ENCODE measurements at places on chromosomes 4 and X.

GRCh38 chr4:112517911-112518310 lies 1.9 kb upstream of the NEUROG2 start:
- no peak for DNase-seq

DNA sequence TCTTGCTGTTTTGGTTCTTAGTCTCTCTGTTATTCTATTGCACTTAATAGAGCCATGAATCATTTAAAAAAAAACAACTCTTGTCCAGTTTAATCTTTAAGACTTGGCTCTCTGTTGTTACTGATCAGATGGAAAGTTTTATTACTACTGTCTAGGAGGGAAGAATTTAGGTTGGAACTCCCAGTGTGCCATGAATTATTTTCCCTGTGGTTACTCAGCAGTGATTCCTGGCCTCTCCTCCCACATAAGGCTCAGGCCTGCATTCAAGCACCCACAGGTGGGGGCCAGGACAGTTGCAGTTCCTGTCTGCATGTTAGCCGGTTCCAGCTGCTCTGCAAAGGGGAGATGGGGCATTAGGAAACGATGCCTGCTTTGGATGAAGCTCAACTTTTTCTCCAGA lies 29.8 kb upstream of the ESX1 start:
- no peak for DNase-seq

DNA sequence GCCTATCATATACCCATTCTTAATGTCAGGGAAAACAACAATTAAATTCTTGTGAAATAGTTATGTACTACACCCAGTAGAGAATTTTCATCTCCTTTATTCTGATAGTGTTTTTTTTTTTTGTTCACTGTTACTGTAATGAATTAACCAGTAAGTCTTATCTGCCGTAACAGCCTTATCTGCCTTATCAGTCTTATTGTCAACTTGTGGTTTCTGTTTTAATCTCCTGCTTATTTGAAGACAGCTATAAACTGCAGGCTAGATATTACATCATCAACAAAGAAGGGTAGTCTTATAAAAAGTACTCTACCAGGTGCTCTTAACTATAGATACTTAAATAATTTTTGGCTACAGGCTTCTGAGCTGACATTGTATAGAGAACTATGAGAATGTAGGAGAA lies 79.5 kb downstream of the MAGEB5 start:
- DNase-seq, result no peak

DNA sequence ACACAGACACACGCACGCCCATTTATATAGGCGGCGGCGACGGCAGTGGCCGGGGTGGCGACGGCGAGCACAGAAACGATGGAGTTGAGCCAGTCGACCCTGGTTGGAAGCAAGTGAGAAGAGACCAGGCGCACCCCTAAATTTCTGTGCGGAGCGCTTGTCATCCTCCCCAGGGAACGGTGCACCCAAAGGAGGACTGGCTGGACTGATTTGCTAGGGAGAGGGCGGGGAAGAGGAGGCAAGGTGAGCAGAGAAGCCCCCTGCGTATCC lies 302 bp downstream of the NHS start:
- peak; percentile 23 for DNase-seq

- no peak for DNase-seq
These were observed 14.4 kb downstream of the AR start for GRCh38 chrX:67558267-67558666.

DNA sequence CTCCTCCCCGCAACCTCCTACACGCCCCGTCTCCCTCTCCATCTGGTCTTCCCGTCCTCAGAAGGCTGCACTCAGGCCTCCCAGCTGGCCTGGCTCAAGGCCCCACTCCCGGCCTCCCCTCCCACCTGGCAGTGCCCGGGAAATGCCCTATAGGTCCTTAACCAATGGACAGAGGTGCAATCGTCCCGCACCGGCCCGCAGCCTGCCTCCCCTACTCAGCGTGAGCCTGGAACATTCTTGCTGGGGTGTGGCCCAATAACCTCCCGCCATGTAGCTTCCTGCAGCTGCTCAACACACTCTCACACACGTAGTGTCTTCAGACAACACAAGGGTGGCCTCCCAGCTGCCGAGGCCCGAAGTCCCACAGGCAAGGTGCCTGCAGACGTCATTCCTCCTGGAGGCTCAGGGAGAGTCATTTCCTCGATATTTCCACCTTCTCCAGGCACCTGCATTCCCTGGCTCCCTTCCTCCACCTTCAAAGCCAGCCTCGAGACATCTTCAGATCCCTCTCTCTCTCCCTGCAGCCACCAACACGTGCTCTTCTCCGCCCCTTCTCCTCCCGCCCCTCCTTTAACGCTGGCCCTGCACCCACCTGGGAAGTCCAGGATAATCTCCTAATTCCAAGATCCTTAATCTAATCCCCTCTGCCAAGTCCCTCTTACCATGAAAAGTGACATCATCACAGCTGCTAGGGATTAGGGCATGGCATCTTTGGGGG lies 56.2 kb downstream of the ADRA2C start:
- DNase-seq, result no peak

DNA sequence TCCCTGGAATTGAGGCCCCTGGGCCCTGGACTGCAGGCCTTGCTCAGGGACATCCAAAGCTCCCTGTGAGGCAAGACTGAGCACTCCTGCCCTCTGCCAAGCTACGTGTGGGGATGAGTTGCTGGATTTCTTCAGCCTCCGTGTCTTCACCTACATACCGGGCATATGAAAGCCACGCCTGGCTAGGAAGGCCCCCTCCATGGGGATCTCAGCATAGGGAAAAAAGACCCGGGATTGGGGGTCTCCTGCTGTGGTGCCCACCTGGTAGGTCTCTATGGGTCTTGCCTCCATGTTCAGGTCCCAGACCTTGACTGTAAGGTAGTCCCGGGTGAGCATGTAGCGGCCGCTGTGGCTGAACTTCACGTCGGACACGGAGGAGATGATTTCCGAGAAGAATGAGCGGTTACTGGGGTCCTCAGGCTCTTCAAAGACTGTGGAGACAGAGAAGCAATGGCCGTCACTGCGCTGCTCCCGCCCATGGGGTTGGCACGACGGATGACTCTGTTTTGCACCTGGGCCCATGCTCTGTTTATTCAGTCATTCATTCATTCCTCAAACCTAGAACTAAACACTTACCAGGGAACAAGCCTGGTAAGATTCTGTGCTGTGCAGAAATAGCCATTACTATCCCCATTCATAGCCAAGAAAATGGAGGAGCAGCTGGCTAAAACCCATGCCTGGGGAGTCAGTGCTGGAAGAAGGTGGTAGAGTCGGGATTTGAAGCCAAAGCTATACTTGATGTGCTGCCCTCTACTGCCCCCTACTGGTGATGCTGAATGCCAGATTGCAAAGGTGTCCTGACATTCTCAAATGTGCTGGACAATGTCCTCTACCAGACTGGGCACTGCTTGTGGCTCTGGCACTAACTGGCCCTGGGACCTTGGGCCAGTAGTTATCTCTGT lies 63.9 kb downstream of the WFS1 start:
- DNase-seq, result no peak

- no peak for DNase-seq
These were observed 42.6 kb downstream of the CXCL1 start for GRCh38 chr4:73911746-73912145.
